Breast epithelium (tissue), 4 donors: ENCODE measurements at places on chromosomes 3 and 15. TPM values are rescaled to one million over a fixed set of nuclear protein-coding genes. Genes with fewer than 3 reads are reported as not detected.
A peak's percentile ranks its signal among the peaks of the same experiment; 100 is the strongest.

GRCh38 chr3:32882603-32883025 is 64.8 kb downstream of the TRIM71 start:
- no peak overlapping the region for H3K4me3 ChIP-seq
- H3K27ac ChIP-seq, result no peak overlapping the region
- no peaks in the 10 kb centered on the region for H3K4me1 ChIP-seq
- DNase-seq, result no peak
- H3K27me3 ChIP-seq, result peaks cover 6% of the 10 kb centered on the region
- no peaks in the 10 kb centered on the region for H3K36me3 ChIP-seq

GRCh38 chr3:11085093-11085840 is 69.0 kb upstream of the HRH1 start:
- H3K4me3 ChIP-seq, result no peak overlapping the region
- H3K4me1 ChIP-seq, result no peaks in the 10 kb centered on the region
- no peaks in the 10 kb centered on the region for H3K36me3 ChIP-seq
- DNase-seq, result no peak

DNA sequence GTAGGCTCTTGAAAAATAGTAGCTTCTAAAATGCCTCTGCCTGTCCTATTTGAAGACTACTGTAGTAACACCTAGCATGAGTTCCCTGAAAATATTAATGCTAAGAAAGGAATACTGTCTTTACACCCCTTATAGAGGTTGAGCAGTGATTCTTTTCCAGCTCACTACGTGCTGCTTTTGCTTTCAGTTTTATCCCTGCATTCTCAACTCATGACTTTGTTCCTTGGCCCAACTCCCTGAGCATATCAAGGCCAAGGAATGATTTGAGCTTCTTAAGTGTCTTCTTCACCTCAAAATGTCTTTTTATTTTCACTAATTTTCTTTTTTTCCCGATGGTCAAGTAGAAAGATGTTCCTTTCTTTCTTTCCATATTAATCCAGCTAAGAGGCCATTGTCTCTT is 16.5 kb upstream of the P2RY13 start:
- peak overlapping the region; percentile 30 for H3K4me3 ChIP-seq
- DNase-seq, result peak; percentile 23
- H3K27me3 ChIP-seq, result no peaks in the 10 kb centered on the region
- H3K36me3 ChIP-seq, result no peaks in the 10 kb centered on the region
- H3K27ac ChIP-seq, result peak overlapping the region; percentile 68

- no peaks in the 10 kb centered on the region for H3K4me1 ChIP-seq
- H3K36me3 ChIP-seq, result no peaks in the 10 kb centered on the region
- no peak overlapping the region for H3K4me3 ChIP-seq
- DNase-seq, result no peak
- no peaks in the 10 kb centered on the region for H3K27me3 ChIP-seq
These were observed 86.0 kb upstream of the TBC1D5 start for GRCh38 chr3:17828388-17828787.

Gene EPHA6
- total RNA-seq, result 1.2 TPM

Gene SRGAP3
- total RNA-seq, result 13.6 TPM

Gene TEX9
- total RNA-seq, result 3.4 TPM
